ENCODE measurements at places on chromosomes 3 and 15.

- no peak for DNase-seq
Observed at GRCh38 chr3:179266701-179267211, 15.8 kb upstream of the KCNMB3 start.

DNA sequence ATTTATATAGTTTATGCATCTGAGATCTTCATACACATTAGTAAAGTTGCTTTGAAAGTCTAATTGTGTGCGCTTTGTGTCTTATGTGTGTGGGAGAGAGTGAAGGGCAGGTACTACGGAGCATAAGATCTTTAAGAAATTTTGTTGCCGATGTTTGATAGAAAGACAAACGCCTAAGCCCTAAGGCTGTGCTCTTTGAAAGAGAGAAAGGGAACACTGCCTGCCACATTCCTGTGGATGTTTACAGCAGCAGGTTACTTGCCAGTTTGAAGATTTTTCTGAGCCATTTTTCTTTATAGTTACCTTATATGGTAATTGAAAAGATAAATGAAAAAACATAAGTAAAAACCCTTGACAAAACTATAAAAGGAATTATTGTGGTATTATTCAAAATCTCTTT, 17.0 kb downstream of the DTWD1 start:
- DNase-seq = no peak

- no peak for DNase-seq
Observed at GRCh38 chr3:52237657-52238172, 1.2 kb downstream of the TWF2 start.

DNA sequence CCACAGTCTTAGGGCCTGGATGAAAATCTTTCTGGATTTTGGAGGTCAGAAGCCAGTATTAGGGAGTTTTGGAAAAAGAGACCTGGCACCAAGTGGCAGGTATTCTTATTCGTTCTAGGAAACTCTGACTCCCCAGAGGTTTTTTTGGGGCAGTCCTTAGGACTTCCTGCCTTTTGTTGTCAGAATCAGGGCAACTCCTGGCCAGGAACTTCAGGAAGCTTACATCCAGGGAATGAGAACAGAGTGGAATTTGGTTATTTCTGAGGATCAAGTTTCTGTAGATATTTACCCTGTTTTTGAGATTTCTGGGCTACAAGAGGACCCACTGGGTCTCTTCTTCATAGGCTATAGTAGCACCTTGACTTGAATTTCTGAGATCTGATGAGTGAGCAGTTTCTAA, 15.5 kb downstream of the SCN10A start:
- DNase-seq = no peak

GRCh38 chr3:146529021-146529420, 15.4 kb downstream of the PLSCR1 start:
- no peak for DNase-seq

GRCh38 chr3:58723173-58723572, 56.6 kb upstream of the FAM3D start:
- DNase-seq = no peak
